ENCODE measurements at places on chromosomes 7 and 10. TPM values are rescaled to one million over a fixed set of nuclear protein-coding genes. Genes with fewer than 3 reads are reported as not detected.

The CRYGN gene
- total RNA-seq = not detected

- DNase-seq = no peak
Measured at GRCh38 chr7:18855796-18856195, 261.6 kb downstream of the TWIST1 start.

- no peak for DNase-seq
Measured at GRCh38 chr7:36652431-36652830, 71.9 kb downstream of the AOAH start.

DNA sequence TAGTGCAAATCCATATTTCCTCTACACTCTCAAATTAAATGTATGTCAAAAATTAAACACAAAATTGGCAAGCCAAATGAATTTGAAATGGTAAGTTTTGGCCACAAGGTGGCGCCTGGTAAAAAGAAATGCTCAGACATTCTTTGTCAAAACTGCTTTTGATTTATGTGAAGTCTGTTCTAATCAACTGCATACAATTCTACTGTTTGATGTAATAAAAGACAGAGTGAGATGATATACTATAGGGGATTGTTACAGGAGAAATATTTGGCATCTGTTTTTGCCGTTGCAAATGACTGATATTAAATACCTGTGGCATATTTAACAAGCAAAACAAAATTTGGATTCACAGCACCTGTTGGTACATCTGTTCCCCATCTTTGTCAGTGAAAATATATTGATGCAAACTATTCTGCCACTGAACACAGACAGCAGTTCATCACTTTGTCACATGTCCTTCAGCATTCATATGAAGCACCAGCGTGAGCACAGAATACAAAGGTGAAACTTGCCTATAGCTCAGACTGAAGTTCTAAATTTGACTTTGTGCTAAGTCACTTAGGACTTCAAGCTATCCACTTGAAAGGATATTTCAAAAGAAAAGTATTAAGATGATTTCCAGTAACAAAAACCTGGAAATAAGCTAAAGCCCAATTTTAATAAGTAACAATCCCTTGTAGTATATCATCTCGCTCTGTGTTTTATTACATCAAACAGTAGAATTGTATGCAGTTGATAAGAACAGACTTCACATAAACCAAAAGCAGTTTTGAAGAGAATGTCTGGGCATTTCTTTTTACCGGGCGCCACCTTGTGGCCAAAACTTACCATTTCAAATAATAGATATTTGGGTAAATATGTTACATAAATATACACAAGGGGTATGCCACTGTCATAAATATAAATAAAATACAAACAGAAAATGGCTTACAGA, 10.2 kb upstream of the CH25H start:
- DNase-seq = no peak

GRCh38 chr10:101718690-101719275, 23.8 kb upstream of the FBXW4 start:
- DNase-seq = no peak

DNA sequence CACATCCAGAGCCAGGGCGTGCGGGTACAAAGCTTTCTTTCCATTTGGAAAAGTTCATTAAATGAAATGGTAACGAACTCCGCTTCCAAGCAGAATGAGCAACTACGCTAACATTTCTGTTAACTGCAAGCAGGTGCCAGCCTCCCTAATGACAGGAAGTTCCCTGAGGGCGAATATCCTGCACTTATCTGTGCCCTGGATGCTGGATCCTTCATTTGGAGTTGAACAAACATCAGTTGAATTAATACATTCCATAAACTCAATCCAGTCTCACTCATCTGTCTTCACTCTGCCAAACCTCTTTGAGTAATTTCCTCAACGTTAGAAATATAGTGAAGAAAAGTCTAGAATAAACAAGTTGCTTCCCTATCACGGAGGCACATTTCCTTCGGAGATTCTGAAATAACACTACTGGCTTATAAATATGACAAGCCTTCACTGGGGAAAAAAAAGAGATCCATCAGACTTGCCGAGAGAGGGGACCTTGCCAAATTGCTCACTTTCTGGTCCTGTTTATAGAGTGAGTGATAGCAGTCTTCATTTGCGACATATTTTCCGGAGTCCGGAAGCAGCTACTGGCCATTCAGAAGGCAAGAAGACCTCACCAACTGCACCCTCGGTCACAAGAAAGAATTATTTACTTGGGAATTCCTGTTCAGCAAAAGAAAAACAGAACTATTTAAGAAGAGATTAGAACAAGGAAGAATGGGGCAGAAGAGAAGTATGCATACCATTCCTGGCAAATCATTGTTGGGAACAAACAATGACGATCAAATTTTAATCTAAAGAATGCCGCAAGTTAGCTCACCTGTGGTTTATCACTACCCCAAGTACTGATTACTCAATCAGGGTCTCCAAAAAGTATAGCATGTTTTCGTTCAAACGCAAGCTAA, 196.4 kb downstream of the FAM107B start:
- DNase-seq = no peak
